Fibroblast of skin of left quadriceps (primary cell): ENCODE measurements at places on chromosomes 12 and 14.
A peak's percentile ranks its signal among the peaks of the same experiment; 100 is the strongest.

DNA sequence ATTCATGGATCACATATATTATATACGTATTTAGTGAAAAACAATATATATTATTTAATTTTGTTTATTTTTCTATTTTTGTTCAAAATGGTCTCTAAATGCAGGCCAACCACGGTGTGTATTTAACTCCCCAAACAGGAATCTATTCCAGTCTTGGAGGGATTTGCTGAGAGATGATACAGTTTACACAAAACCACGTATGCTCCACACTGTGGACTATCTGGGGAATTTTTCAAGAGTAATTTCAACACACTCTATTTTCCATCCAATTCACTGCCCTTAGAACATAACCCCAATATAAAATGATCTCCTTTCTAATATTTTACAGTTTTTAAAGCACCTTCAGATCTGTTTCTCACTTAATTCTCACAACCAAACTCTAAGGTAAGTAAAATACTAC, 15.3 kb downstream of the EML1 start:
- DNase-seq: no peak

DNA sequence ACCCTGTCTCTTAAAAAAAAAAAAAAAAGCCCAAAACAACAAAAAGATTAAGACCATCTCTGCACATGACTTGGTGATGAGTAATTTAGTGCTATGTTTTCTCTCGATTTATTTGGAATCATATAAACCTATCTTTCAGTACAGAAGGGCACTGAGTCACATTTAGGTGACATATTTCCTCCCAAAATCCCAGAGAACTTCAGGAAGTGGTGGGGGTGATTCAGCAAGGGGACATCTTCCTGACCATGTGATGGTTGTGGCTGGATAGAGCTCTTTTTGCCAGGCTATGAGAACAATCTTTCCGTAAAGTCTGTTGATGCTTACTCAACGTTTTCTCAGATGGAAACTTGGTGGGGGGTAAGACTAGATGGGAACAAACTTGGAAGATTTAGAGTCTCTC, 50.0 kb downstream of the PPFIBP1 start:
- peak; percentile 75 for DNase-seq

DNA sequence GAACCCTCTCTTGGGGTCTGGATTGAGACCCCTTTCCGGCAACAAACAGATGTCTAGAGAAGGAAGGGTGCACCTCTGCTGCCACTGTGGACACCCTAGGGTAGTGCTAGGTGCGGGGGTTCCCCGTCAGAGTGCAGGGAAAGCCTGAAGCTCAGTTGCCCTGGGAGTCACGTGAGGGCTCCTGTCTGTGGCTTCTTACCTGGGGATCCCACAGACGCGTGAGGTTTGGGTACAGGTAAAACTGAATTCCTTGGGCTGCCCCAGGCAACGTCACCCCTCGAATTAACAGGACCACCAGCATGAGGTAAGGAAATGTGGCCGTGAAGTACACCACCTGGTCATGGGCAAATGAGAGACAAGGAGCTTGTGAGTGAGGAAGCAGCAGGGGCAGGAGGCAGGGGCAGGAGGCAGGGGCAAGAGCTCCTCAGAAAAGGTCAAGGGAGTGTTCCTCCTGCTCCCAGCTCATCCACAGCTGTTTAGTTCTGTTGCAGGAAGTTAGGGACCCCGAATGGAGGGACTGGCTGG, 21.0 kb upstream of the SLC6A12 start:
- DNase-seq: no peak

DNA sequence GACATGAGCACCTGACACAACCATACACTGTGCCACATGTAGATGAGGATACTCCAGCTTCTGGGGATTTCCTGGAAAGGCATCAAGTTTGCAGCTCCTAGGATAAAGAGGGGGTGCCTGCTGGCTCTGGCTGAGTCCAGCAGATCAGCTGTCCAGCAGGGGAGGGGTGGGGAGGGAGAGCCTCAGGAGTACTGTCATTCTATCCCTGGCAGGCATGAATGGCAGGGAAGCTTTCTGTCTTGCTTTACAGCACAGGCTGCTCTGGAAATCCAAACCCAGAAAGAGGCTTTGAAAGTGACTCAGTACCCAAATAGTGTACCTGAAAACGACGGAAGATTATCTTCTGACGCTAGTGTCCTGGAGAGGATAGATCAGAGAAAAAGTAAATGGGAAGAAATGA, 32.2 kb downstream of the SLC8A3 start:
- no peak for DNase-seq

DNA sequence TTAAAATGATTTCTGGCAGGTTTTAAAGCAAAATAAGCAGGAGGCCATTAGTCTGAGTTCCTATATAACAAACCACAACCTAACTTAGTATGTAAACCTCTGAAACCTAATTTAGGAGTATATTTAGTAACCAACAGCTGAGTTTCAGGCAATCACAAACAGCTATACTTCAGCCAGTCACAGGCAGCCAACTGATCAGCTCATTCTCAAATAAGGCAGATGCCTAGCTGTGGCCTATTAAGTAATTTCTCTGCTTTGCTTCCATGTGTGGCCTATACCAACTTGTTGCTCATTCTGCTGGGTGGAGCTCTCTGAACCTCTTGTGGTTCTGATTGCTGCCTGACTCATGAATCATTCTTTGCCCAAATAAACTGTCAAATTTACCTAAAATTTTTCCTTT, 408.9 kb upstream of the FBXO33 start:
- DNase-seq: no peak

- no peak for DNase-seq
These were observed 10.0 kb downstream of the STAC3 start for GRCh38 chr12:57240926-57241401.
